ENCODE measurements at places on chromosomes 3 and 15.

DNA sequence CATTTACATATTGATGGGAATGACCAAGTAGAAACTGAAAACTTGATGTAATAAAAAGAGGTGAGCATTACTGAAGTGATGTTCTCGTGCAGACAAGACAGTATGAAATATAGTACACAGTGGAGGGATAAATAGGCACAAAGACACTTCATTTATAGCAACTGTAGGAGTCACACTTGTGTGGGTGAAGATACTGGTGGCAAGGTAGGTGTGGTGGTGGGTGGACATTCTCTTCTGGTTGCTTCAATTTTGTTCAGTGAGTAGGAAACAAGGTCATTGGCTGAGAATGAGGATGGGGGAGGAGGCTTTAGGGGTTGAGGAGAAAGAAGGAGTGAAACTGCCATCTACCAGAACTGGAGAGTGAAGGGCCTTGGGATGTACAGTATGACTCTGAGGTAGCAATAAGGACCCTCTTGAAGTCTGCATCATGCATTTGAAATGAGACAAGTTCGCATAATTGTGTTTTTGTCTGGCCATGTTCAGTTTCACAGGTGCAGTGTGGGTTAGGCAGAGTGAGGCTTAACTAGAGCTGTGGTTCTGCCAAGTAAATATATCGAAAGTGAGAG lies 6.6 kb downstream of the CPNE9 start:
- no peak for DNase-seq

GRCh38 chr3:195916991-195917390 lies 8.6 kb upstream of the TNK2 start:
- DNase-seq = no peak

DNA sequence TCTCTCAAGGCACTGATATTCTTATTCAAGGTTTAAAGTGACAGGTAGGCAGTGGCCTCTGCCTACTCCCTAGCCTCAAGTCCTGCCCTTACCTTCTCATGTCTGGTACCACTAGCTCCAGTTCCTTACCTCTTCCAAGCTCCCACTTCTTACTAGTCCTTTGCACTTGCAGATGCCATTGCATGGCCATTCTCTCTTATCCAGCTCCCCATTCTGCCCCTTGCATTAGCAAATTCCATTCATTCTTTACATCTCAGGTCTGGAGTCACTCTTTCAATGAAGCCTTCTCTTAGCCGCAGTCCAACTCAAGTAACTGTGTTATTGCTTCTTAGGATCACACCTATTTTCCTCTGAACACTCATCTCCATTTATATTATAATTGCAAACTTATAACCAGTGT lies 807.1 kb downstream of the EDEM1 start:
- no peak for DNase-seq

- DNase-seq = no peak
These were observed 52.7 kb upstream of the SPATA12 start for GRCh38 chr3:57007521-57008460.

DNA sequence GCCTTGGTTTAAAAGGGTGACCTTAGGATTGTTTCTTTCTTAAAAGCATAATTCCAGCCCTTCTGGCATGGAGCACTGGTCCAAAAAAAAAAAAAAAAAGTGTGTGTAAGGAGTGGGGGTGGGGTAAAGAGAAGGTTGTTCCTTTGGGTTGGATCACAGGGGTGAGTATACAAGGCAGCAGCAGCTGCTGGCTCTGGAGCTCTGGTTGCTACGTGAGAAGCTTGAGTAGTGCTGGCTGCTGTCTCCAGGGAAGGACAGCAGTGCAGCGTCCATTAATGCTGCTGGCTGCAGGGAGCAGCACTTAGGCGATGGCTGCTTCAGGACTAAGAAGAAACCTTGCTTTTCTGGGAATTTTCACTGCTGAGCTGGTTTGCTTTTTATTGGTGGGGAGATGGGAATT lies 2.3 kb downstream of the SETD5 start:
- no peak for DNase-seq

DNA sequence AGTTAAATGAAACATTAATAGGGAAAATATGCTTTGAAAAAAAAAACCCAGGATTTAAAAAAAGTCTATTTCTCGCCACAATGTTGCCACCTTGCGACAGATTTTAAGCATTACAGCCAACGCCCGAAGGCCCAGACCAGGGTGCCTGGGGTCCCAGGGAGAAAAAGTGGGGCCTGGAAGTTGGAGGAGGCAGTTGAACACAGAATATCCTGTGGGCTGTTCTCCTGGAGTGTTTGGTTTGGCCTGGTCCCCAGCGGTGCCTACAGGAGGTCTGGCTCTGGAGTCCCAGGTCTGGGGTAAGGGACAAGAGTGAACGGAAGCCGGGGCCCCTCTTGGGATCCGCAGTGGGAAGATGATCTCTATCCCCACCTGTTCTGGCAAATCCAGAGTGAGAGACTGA lies 3.4 kb downstream of the RNU6-1 start:
- DNase-seq = peak; percentile 55

DNA sequence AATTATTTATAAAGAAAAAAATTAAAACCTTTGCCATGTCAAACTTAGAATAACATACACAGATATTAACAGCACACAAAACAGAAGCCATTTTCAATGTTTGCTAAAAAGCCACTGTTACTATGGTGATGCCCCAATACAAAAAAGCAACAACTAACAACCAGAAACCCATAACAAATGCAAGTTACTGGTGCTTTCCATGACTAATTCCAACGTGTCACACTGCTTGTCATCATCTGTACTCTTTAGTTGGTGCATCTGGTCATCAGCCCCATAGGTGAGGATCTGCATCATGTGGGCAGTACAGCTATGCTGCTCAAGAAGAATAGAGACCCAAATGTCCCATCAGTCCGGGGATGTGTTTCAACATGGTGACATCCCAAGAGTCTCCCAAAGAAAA lies 52.8 kb downstream of the ATP8B4 start:
- DNase-seq = no peak

DNA sequence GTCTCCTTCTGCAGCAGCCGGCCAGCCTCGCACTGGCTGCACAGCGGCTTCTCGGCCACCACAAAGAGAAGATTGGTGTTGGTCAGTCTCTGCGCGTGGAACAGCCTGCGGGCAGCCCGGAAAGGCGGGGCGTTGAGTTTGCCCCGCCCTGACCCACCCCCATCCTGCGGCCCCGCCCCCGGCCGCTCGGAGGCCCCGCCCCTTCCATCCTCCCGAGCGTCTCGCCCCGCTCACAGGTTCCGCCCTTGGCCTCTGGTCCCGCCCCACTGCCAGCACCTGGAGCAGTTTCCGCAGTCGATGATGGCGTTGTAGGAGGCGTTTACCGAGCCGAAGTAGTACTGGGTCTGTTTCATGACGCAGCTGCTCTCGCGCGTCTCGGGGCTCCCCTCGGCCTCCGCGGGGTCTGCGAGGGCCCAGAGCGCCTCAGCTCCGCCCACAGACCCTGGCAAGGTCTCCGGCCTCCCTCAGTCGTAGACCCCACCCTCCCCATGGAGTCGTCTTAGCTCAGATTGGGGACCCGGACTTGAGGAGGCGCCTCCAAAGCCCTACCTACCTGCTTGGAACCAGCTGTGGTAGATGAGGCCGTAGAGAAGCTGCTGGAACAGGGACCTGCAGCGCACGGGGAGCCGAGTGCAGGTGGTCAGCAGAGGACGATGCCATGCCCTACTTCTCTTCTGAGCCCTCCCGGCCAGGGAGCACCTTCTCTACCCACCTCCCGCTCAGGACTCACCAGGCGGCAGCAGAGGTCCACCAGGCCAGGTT lies 5.9 kb upstream of the TMEM115 start:
- peak; percentile 96 for DNase-seq

- DNase-seq = no peak
These were observed 440.2 kb downstream of the LPP start for GRCh38 chr3:188594139-188594538.

DNA sequence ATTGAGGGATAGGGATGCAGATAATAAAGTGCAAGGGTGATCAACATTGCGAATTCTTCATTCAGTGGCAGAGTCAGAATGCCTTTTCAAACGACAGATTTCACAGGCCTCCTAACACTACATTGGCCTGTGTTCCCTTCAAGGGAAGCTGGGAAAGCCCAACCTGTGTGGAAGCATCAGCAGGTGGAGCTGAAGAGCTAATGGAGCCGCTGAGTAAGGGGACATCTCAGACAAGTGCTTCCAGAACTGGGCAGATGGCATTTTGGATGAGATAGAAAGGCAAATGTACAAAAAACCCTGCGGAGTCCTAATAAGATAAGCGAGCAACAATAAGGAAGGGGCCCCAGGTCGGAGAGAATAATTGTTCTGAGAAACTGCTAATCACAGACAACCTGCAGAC lies 8.5 kb upstream of the SLC24A5 start:
- no peak for DNase-seq

- DNase-seq = no peak
These were observed 24.7 kb downstream of the GOLGA6L2 start for GRCh38 chr15:23422099-23422945.

DNA sequence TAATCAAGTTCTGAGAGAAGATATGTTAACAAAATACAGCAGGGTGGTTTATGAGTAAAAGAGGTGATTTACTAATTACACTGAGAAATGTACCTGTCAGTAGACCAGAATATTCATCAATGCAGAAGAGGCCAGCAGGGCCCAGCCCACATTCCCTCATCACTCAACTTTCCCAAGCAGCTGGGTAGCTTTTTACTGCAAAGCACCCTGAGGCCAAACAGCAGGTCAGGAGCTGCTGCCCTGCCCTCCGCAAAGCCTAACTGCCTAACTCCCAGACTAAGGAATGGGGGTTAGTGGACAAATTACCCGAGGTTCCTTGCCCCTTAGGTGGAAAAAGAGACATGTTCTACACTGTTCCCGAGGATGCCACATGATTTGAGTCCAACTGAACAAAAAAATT lies 108.2 kb downstream of the TBL1XR1 start:
- no peak for DNase-seq

GRCh38 chr15:91146728-91147127 lies 46.7 kb downstream of the SV2B start:
- no peak for DNase-seq

DNA sequence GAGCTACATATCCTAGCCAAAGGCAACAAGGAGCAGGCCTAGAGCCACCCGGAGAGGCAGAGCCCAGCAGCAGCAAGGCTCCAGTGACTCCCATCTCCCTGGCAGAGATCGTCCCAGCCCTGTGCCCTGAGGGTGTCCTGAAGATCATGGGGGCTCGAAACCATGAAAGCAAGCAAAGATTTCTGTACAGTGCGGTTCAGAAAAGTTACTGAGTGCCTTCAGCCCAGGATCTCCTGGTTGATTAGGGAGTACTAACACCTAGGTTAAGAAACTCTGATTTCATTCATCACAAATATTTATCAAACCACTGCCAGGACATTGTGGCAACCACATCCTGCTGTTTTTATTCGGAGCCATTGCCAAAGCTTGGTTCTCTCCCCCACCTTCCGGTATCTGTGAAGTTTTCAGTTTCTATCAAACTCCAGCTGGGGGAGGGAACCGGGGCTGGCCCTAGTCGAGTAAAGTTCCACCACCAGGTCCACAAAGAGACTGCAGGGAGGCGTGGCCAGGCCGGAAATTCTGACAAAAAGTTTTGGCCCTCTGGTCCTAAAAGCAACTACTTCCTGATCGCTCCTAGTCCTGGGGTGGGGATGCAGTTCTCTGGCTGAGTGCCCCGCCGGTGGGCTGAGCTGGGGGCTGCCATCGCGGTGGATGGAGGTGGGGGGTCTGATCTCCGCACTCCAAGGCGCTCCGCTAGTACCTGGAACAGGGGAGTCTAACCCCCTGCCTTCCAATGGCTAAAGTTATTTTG lies 1.2 kb downstream of the RAB43 start:
- DNase-seq = peak; percentile 91

DNA sequence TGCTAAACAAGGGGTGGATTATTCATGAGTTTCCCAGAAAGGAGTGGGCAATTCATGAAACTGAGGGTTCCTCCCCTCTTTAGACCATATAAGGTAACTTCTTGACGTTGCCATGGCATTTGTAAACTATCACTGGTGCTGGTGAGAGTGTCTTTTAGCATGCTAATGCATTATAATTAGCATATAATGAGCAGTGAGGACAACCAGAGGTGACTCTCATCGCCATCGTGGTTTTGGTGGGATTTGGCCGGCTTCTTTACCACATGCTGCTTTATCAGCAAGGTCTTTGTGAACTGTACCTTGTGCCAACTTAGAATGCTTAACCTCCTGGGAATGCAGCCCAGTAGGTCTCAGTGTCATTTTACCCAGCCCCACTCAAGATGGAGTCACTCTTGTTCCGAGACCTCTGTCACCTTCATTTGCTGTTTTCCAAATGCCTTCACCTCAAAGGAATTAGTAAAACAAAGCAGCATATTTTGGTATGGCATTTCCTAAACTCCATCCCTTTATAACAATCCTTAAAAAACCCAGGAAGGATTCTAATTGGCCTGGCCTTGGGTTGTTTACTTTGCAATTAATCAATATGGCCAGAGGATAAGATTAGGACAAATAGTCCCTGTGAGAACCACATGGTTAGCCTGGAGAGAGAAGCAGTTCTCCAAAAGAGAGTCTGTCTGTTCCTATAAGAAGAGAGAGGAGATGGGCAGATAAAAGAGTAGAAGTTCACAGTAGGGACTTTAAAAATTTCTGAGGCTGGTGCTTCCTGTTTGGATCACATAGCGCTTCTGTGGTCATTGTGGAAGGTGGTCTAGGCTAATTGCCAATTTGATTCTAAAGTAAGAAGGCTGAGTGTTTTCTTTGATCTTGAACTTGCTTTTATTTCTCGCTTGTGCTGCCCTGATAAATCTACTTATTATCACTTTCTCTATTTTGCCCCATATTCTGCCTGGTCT lies 155.2 kb upstream of the EOMES start:
- DNase-seq = no peak

DNA sequence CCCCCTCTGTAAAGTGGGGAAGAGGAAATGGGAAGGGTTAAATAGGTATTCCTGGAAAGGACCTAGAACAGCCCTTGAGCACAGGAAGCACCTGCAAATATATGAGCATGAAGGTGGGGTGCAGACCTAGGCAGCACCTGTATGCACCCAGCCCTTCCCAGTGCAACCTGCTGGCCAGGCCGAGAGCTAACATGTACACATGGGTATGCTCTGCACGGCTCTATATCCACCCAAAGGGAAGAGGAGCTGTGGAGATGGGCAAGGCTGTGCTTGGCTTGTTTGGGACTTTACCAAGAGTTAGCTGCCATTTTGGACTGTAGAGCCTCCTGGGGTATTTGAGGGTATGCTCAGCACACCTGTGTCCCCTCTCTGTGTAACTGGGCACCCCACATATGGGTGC lies 171.2 kb downstream of the KLF13 start:
- DNase-seq = no peak

DNA sequence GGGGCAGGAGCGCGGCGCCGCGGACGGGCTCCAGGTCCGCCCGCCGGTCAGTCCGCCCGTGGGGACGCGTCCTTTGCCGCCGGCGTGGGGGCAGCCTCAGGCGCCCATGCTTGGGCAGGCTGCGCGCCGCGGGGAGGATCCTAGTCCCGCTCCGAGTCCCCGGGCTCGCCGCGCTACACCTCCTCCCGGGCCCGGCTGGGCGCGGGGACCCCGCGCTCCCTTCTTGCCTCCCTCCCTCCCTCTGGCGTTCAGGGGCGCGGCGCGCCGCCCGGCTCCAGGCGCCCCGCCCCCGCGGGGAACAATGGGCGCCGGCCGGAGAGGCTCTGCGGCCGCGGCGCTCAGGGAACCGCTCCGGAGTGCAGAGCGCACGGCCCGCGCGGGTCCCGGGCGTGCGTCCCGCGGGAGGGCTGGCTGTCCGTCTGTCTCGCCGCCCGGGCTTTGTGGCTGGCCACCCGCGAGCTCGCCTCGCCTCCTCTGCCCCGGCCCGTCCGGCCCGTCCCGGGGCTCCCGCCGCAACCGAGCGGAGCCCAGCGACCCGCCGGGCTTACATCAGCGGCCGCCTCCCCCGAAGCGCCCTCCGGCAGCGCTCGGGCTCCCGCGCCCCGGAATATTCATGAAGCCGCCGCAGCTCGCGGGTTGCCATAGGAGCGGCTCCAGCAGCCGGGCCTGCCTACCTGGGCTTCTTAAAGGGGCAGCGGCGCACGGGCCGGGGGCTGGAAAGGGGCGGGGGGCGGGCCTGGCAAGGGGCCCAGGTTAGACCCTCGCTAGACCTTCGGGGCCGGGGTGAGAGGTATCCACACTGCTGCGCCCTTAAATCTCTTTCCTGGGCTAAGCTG lies at the start of gene HCN4:
TSS of gene HCN4 (minus strand) at position 658 of the 836 bp plus-strand sequence. CDS start 688 bp downstream, outside the sequence.
- no peak for DNase-seq

All from activated naive CD4-positive, alpha-beta T cell treated with anti-CD3 and anti-CD28 coated beads, Interleukin-2, amount 50 U/mL, for 16 hours (primary cell).